Stimulated activated naive CD4-positive, alpha-beta T cell treated with Interleukin-2 at 50 U/mL for 16 hours (primary cell): ENCODE measurements at places on chromosomes 5 and 9.

DNA sequence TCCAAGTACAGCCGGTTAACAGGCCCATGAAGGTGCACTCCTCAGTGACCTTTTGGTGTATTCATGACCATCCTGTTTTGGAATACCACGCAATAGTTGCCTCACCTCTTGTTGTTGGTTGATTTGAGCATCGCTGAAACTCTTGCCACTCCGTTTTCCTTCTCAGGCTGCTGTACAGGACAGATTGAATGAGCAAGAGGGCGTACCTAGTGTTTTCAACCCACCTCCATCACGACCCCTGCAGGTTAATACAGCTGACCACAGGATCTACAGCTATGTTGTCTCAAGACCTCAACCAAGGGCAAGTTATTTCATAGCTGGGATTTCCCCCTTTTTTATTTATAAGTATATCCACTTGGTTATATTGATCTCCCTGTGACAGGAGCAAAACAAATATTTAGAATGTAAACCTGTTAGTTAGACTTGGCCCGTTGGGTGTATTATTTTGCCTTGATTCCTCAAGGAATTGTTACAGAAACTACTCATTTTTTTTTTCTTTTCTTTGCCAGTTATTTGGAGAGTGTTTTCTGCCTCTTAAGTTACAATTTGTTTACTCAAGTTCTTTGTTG, 38.1 kb downstream of the FAF2 start:
- DNase-seq = no peak

- DNase-seq = no peak
These were observed 7.4 kb upstream of the CEL start for GRCh38 chr9:133054194-133054890.

DNA sequence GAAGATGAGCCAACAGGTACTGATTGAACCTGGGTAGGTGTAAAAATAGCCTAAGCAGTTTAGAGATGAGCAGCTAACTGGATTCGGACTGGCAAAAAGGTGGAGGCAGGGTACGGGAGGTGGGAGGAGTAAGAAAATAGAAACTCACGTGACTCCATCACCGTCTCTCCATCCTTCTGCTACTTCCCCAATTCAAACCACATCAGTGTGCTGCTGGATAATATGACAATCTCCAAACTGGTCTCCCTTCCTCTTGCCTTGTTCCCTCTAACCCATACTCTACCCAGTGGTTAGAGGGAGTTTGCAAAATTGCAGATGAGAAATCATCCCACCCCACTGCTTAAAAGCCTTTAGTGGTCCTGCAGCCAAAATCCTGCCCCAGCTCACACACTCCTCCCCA, 42.7 kb downstream of the RIGI start:
- no peak for DNase-seq

DNA sequence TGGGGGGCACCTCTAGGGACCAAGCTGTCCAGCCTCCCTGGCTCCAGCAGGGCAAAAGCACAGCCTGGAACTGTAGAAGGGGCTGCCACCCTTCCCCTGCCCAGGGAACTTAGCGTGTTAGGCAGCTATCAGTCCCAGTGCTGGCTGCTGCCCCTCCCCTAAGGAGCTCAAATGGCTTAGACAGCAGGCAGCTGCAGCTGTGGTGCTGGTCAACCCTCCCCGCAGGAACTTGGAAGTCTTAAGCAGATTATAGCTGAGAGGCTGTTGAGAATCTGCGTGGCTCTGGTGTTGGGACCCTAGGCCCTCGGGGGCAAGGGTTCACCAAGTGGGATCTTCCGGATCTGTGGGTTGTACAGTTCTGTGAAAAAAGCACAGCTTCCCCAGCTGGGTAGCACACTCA, 536.5 kb upstream of the CDH10 start:
- no peak for DNase-seq

GRCh38 chr9:70043689-70044489, at the start of gene MAMDC2:
Gene MAMDC2 (plus strand): TSS chr9:70043848. CDS start chr9:70044198, 350 bp downstream.
- DNase-seq = no peak

- DNase-seq = no peak
These were observed 629.8 kb upstream of the CDH18 start for GRCh38 chr5:20617841-20618240.

DNA sequence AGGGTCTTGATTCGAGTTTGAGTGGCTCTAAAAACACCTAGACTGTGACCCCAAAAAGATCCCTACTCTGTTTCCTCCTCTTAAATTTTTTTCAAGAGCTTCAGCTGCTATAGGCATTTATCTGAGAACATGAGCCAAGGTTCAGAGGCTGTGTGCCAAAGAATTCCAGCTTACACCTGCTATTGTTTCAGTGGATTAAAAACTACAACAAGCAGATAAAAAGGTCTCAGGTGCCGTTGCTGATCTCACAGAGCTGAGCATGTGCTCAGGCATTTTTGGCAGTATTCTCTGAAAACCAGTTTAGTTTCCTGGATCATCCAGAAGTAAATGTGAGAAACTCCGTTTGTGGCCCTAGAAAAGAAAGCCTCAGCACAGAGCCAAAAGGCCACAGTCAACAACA, 349.2 kb downstream of the DEPDC1B start:
- DNase-seq = no peak

DNA sequence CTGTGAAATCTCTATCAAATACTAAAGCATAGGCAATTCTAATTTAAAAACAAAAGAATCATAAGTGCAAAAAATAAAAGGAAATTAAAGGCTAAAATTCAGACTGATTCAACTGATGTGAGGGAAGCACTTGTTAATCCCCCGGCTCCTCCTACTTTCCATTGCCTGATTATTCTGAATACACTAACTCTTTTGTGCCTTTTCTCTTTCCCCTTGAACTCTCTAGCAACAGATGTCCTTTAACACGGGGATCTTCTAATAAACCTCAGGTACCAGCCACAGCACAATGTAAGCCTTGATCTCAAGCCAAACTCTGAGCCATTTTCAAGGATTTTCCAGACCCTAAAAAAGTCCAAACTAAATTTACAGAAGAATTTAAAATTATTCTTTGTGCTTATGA, 61.5 kb downstream of the KCNV2 start:
- no peak for DNase-seq

- DNase-seq = no peak
These were observed 18.6 kb upstream of the NKD2 start for GRCh38 chr5:989961-990530.

DNA sequence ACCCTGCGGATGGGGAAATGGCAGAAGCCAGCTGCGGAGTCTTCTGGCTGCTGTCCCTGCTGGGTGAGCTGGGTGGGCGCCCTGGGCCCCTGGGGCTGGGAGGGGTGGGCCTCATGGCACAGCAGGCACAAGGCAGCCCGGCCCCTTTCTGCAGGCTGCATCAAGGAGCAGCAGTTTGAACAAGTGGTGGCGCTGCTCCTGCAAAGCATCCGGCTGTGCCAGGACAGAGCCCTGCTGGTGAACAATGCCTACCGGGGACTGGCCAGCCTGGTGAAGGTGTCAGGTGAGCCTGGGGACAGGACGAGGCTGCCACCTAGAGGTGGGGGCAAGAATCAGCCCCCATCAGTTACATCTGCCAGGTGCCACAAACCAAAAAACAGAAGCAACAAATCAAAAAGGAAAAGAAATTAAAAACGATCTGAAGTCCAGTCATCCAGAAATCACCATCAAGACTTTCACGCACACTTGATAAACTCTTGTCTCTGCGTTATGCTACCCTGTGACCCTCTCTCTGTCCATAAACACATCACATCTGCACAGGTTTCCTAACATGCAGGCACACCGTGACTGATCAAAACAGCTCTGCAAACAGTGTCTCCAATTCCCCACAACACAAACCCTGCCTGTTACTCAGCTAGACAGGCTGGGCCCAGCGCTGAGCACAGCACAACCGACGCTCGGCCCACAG, 13.9 kb downstream of the REXO4 start:
- DNase-seq = peak; percentile 41

GRCh38 chr5:75236322-75237316, at the start of gene ANKRD31:
Gene ANKRD31 (minus strand): TSS chr5:75236878. CDS start chr5:75236686, 192 bp downstream.
- DNase-seq = peak; percentile 80

DNA sequence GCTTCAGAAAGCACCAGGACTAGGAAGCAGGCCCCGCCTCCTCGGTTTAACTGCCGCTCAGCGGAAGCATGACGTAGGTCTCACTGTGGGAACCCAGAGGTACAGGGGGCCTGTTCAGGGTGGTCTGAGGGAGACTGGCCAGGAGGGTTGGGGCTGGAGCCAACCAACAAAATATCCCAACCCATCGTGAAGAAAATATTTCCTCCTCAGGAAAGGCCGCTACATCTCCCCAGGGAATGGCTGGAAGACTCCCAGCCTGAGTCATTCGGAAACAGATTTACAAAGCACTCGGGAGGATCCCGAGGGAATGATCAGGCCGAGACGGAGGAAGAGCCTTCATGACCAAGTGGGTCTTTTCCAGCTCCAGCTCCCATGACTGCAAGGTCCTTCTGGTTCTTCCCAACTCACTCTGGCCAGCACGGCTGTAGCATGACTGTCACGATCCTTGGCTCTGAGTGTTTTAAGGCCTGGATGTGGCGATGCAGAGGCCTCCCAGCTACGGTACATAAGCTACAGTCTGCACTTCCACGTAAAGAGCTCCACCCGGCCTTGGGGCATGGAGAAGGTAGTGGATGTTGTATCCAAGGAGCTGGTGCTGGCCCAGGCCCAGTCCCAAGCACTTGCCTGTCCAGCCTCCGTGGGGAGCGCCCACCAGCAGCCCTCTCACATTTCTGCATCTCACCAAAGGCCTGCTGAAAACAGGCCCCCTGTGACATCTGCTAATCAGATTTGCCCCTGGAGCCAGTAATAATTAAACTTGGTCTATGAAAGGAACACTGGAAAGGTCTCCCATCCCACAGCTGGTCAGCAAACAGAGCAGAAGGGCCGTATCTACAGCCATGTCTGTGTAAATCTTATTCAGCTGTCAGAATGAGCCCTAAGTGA, 100.6 kb downstream of the LHFPL2 start:
- DNase-seq = no peak

- no peak for DNase-seq
These were observed 46.6 kb upstream of the TNC start for GRCh38 chr9:115164511-115164974.

DNA sequence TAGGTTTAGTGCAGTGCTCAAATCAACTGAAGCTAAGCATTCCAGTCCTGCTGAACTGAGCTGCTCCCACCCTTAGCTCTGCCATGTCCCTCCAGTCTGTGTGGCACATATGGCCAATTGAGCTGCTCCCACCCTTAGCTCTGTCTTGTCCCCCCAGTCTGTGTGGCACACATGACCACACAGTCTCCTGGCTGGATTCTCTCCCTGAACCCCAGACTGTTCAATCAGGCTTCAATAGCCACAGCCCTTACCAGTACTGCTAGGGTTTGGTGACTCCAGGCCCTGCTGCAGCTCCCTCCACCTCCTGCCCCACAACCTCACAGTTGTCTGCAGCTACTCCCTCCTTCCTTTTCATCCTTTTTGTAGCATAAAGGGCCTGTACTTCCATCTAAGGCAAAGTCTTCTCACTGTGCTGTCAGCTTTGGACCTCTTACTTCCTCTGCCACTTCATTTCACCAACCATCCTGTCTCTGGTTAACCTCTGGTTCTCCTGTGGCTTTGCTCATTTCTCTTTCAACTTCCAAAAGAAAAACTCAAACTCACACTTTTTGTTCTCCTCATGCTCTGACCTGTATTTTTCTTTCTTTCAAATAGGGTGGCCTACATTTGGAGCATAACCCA, 50.8 kb downstream of the ADAMTS12 start:
- DNase-seq = no peak

DNA sequence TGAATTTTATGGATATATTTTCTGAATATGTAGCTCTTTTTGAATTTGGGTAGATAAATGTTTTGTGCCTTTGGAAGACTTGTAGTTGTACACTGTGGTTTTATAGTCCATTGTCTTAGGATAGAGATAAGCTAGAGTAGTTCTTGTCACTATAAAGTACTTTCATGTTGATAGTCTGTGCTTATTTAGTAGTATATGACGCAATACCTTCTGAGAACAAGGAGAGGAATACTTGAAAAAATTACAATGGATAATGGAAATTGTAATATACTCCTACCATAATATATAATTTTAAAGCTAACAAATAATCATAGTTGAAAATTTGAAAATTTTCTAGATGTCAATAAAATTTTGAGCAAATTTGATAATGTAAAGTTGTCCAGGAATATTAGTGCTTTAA, 664.0 kb downstream of the TLE4 start:
- no peak for DNase-seq

DNA sequence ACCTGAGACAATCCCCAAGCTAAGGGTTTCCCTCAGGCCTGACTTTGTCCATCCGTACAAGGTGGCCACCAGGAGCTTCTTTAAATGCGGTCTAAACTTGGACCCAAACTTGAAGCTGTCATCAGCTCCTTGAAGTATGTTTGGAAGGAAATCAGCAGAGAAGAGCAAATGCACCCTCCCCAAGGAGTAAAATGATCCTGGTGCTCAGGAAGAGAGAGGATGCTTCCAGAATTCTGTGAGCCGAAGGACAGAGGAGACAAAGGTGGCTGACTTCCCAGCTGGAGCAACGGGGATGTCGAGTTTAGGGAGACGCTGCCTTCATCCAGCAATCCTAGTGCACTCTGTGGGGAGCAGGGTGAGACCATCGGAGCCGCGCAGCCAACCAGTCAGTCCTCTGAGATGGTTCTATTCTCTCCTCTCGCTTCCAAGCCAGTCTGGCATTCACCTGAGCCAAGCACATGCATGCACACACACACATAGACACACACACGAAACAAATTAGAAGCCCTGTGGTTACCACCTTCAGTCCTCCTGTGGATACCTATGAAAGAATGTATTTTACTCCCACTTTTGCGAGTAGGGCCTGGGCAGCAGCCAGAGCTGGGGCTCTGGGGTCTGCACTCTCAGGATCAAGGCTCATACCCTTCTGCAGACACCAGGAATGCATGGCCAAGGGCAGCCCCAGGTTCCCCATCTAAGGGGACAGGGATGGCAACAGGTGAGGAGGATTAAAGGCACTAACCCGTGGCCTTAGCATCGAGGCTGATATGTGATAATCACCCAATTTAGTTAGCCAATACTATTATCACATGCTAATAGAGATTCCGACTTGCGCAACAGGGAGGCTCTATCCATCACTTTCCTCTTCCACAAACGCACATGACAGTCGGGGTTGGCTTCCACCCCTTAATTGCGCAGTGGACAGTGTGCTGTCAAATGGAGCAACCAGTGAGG, 75.8 kb downstream of the GTF3C4 start:
- DNase-seq = no peak

- no peak for DNase-seq
These were observed 68.1 kb downstream of the ACTL7B start for GRCh38 chr9:108787690-108788048.

GRCh38 chr5:33650911-33651310, 210.1 kb downstream of the TARS1 start:
- no peak for DNase-seq

DNA sequence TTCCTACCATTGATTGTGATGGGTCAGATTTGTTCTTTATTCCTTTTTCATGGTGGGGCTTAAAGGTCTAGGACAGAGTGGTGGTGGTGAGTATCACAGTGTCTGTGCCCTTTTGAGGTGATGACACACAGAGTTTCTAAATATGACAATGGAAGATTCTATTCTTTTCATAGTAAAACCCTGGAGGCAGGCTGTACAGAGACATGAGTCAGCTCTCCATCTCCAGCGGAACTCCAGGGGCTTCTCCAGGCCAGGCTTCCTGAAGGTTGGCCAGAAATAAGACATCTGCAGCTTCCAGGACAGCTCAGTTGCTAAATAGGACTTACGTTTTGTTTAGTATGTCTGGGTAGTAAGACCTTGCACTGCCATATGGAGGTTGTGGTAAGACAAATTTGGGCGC, 229.5 kb downstream of the CD180 start:
- no peak for DNase-seq

GRCh38 chr9:134210511-134210907, 46.1 kb upstream of the RNU6ATAC start:
- DNase-seq = no peak

GRCh38 chr5:73967347-73967746, 341.4 kb downstream of the ARHGEF28 start:
- no peak for DNase-seq
